ENCODE measurements at places on chromosomes 6 and 20.

- no peak for DNase-seq
These were observed 155.1 kb upstream of the MLIP start for GRCh38 chr6:53956068-53956711.

DNA sequence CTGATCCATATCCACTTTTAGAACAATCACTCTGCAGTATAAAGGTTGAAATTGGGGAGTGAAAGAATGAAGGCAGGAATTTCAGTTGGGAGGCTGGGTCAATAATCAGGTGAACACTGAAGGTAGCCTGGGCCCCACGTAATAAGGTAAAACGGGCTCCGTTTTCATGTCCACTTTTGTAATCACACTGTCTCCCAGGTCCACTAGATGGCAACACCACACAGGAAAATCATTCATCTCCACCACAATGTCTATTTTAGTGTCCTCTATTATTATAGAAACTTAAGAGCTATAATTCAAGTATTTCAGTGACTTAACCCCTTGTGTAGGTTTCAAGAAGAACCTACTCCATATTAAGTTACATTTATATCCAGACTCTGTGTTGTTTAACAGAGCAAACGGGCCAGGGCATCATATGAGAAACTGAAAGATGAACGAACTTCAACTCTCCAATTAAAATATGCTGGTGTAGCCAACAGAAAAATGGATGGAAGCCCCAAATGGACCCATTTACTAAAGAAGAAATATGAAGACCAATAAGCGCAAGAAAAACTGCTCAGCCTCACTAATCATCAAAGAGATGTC, 45.9 kb upstream of the MC3R start:
- no peak for DNase-seq

DNA sequence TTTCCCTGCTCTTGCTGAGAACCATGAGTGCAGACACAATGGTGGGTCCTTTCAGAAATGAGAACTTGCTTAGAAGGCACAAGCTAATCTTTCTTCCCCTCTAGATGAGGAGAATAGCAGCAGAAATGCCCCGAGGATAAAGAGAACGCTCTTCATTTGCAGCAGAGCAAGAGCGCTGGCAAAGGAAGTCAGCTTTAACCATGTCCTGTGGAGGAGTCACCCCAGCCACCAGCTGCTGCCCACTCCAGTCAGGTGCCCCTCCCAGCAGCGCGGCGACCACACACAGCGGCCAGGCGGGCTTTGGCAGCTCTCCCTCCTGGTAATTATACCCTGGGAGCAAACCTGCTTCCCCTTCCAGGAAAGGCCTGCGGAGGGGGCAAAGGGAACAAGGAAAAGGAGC, 42.4 kb upstream of the EMILIN3 start:
- DNase-seq = no peak

DNA sequence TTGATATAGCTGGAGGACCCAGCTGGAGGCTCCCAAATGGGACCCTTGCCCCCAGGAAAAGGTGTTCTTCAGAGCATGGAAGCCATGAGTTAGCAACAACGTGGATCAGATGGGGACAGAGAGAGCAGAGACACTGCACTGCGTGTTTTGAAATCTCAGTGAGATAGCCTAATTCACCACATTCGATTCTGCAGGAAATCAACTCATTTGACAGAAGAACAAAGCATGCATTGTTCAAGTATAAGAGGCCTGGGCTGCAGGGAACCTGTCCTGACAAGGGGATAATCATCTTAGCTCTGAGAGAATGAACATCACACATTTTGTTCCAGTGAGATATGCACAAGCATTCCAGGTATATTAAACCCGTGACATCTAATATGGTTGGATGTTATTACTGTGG, 450.2 kb downstream of the CDH26 start:
- no peak for DNase-seq

- DNase-seq = peak; percentile 53
These were observed 16.6 kb upstream of the TRIM27 start for GRCh38 chr6:28940294-28940857.

DNA sequence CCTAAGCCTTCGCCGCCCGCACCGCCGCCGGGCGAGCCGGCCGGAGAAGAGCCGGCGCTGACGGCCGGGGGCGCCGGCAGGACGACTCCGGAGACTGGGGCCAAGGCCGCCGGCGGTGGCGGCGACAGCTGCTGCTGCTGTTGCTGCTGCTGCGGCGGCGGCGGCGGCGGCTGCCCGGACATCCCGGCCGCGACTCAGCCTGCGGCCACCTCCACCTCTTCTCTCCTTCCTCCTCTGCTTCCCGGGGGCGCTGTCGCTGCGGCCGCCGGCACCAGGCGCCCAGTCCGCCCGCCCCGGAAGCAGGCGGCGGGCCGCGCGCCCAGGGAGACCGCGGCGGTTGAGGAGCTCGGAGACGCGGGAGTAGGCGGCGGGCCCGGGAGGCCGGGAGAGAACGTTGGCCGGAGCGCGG, 307 bp downstream of the RANBP9 start:
- DNase-seq = no peak

- no peak for DNase-seq
These were observed 159.5 kb downstream of the JARID2 start for GRCh38 chr6:15405129-15406068.

- no peak for DNase-seq
These were observed 44.9 kb downstream of the SNAP25 start for GRCh38 chr20:10263385-10264165.

- no peak for DNase-seq
These were observed 481 bp downstream of the ZNF133 start for GRCh38 chr20:18288749-18289267.

DNA sequence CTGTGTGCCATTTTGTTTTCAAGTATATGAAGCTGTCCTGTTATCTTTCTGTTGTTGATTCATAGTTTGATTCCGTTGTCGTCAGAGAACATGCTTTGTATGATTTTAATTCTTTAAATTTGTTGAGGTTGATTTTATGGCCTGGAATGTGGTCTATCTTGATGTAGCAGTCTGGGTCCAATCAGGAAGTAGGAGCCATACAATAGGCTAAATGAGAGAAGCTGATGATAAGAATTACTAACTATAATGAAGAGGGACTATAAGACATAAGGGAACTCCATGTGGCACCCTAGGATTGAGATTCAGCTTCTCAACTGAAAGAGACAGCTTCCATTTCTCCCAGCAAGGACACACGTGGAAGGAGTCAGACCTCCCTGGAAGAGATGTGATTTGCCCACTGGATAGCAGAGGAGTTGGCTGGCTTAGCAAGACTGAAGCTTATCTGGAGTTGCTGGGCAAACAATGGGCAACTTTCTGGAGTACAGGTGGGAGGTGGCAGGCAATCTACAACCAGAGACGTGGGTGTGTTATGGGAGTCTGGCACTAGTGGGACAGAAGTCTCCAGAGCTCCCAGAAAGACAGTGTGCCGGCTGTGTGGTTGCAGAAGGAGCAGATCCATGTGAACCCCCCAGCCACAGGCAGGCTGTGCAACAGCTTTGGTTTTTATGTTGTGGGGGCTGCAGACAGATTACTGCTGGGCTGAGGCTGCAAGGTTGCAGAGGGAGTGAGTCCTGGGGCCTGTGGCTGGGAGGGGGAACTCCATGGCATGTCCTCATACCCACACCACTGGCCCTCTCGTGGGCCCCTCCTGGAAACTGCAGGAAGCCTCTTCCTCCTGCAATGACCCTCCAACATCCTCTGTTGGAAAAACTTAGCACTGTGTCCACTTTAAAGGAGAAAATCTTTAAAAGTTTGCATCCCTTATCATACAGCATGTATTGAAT, 7.1 kb downstream of the ZNF831 start:
- DNase-seq = no peak

DNA sequence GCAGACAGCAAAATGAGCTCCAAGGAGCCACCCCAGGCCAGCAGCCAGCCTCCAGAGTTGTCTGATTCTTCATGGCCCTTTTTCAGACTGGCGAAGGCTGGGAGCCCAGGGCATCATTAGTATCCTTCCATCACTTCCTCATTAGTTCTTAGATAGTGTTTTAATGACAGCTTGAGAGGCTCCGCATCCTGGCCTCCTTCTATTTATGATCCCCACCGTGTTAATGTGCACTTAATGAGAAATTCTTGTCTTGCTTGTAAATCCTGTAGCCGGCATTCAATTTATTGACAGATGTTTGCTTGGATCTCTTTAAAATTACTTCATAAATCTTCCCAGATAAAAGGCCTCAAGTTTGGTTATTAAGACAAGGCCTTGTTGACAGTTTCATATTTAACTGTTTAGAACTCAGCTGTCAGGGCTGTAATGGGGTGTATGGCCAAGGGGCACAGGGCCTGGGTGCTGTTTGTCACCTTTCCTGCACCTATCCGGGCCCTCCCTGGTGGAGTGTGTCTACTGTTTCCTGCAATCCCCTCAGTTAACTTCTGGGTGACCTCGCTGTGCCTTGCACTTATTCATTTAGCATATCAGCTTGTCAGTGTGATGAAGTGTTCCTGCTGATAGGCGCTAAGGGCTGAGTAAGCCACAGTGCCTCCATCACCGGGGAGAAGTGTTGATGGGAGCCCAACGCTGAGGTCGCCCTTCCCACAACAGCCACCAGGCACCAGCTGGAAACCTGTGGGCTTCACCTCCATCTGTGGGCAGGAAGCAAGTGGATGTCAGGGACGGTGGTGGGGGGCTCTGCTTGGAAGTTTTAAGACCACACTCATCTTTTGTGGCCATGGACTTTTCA, 169.3 kb downstream of the TSHZ2 start:
- no peak for DNase-seq

- peak; percentile 100 for DNase-seq
These were observed at the start of gene BCLAF1 for GRCh38 chr6:136289579-136290409. Gene BCLAF1 (minus strand): TSS chr6:136289846. CDS start chr6:136279866, 9,980 bp downstream.

DNA sequence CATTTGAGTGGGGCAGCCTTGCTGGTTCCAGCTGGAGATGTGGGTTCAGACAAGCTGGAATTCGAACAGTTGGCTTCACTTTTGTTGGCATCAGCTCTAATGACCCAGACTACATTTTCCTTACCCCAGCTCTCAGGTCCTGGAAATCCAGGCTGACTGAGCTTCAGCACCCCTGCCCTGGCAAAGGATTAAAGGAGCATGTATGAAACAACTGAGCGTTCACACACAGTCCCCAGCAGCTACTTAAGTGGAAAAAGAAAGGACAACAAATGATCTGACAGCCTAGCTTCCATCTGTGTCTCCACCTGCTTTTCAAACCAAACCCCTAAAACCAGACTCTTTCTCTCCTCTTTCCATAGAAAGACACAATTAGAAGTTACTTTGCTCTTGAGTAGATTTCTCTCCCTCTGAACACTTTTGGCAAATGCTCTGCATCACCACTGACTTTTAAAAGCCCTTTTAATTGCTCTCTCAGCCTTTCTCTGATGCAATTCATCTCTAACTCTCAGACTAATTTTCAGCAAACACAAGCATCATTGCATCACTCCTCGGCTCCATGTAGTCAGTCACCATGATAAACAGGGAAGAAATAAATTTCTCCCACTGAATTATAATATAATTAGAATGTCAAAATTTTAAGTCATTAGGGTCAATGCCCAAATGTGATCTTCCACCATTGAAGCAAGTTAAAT, 28.1 kb downstream of the ROS1 start:
- DNase-seq = no peak

DNA sequence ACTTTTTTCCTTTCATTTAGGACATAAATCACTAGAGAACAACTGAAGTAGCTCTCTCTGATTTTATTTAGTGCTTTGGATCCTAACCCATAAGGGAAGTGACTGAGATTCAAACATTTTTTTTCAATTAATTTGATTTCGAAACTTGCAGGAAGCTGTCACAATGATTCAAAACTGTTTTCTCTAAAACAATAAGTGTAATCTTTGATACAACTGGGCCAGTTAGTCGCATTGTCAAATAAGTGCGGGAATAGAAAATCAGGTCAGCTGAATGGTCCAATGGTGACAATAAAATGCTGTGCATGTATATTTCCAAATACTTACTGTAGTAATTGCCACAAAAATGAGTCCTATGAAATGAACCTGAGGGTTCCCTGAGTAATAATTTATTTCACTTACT, 930.8 kb downstream of the TFAP2A start:
- DNase-seq = no peak

DNA sequence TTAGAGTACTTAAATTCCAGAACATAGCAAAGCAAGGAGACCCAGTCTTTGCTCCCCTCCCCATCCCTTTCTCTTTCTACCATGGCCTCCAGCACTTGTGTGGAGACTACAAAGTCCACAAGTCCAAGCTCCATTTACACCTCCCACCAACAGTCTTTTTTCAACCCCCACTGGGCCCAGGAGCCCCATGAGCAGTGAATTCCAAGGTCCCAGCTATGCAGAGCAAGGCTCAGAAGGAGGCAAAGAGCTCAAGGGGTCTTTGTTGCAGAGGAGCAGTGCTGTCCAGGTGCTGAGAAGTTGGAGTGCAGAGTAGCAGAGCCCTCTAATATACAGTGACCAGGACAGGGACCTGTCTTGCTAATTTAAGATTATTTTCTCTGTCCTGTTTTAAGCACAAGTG, 9.0 kb downstream of the PAK5 start:
- no peak for DNase-seq

DNA sequence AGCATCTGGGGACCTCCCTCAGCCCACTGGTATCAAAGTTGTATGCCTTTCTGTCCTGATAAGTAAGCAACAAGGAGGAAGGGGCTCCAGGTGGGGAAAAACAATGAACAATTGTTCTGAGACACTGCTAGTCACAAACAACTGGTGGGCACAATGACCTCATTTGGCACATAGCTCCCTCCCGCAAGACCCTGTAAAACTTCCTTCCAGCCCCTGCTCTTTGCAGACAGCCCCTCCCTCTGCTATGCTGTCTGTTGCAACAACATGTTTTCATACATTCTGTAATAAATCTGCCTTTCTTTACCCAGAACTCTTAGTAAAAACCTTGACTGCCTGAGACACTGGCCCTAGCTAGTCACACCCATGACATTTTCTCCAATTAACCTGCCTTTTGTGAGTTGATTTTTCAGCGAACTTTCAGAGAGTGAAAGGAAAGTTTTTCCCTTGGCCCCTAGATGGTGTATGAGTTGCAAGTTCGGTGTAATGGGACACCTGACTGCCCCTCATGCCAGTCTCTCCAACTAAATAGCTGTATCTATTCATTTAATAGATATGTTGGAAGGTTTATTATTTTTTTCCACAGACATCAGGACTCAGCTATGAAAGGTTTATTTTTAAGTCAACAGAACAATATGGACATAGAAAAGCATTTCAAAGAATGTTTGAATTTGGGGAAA, 142.3 kb upstream of the SLC22A16 start:
- DNase-seq = no peak

Data from stimulated activated CD4-positive, alpha-beta T cell treated with anti-CD3 and anti-CD28 coated beads, Interleukin-4, amount 100 ng/mL, for 4 hours (primary cell).